ENCODE measurements at places on chromosomes 11 and 22. TPM values are rescaled to one million over a fixed set of nuclear protein-coding genes. Genes with fewer than 3 reads are reported as not detected.

SYT8 gene
- total RNA-seq, result not detected

BET1L gene
- total RNA-seq, result 43.6 TPM

SCGB1D2 gene
- total RNA-seq, result not detected

DNA sequence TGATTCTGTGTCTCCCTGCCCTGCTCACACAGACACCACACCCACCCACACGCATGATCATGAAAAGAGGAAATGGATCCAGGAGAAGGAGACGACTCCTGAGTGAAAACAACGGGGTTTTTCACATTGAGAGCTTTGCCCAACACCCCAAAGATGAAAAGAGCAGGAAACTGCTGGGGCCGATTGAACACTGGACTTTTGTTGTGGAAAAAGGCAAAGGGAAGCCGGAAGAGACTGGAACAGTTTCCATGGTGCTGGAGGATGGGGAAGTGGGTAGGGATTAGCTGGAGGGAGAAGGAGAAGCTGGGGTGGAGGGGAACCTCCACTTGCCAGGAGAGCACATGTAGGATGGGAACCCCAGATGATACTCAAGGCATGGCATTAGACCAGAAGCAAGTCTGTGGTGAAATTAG lies 5.2 kb upstream of the SLC43A3 start:
- peaks cover 1% of the 10 kb centered on the region for H3K36me3 ChIP-seq
- DNase-seq, result no peak
- peaks cover 17% of the 10 kb centered on the region for H3K4me1 ChIP-seq

GRCh38 chr11:125971618-125972017 lies 25.8 kb downstream of the VSIG10L2 start:
- no peak for DNase-seq
- H3K36me3 ChIP-seq, result no peaks in the 10 kb centered on the region
- H3K27ac ChIP-seq, result no peak overlapping the region
- H3K4me3 ChIP-seq, result no peak overlapping the region

- H3K4me1 ChIP-seq, result peaks cover 13% of the 10 kb centered on the region
- no peak for DNase-seq
- no peak overlapping the region for H3K27ac ChIP-seq
- no peaks in the 10 kb centered on the region for H3K36me3 ChIP-seq
- no peak overlapping the region for H3K4me3 ChIP-seq
These were observed 78.5 kb downstream of the MORC2 start for GRCh38 chr22:30889996-30890480.

GRCh38 chr11:120773501-120774031 lies 250.3 kb upstream of the TBCEL start:
- H3K4me3 ChIP-seq, result no peak overlapping the region
- no peaks in the 10 kb centered on the region for H3K36me3 ChIP-seq
- no peaks in the 10 kb centered on the region for H3K4me1 ChIP-seq
- H3K27ac ChIP-seq, result no peak overlapping the region
- no peak for DNase-seq

DNA sequence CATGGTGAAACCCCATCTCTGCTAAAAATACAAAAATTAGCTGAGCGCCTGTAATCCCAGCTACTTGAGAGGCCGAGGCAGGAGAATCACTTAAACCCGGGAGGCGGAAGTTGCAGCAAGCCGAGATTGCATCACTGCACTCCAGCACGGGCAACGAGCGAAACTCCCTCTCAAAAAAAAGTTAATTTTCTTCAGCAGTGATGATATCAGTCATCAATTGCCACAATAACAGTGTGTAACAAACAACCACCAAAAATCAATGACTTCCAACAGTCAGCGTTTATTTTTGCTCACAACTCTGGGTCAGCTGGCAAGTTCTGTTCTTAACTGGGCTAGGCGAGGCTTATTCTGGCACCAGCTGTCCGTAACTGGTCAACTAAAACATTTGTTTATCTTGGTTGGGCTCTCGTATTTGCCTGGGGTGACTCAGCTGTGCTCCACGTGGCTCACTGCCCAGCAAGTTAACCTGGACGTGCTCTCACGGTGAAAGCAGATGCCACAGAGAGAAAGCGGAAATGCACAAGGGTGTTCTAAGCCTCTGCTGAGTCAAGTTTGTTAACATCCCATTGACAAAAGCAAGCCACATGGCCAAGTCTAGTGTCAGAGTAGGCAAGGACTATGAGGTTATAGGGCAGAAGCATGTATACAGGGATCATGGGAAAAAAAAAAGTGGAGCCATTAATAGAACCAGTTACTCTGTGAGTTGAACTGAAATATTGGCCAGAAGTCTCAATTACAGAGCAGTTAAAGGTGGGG lies 52.1 kb downstream of the LHFPL7 start:
- no peaks in the 10 kb centered on the region for H3K4me1 ChIP-seq
- no peak overlapping the region for H3K4me3 ChIP-seq
- no peak overlapping the region for H3K27ac ChIP-seq
- no peaks in the 10 kb centered on the region for H3K36me3 ChIP-seq

Measured in activated CD4-positive, alpha-beta T cell treated with anti-CD3 and anti-CD28 coated beads, Interleukin-2, amount 10 ng/mL, durations not matched to agents 24 days and 14 days (primary cell).